ENCODE measurements at places on chromosomes 1 and 21. TPM values are rescaled to one million over a fixed set of nuclear protein-coding genes. Genes with fewer than 3 reads are reported as not detected.
A peak's percentile ranks its signal among the peaks of the same experiment; 100 is the strongest.

BTG2 gene
- 1,024 TPM for total RNA-seq

KDF1 gene
- 0.20 TPM for total RNA-seq

DNA sequence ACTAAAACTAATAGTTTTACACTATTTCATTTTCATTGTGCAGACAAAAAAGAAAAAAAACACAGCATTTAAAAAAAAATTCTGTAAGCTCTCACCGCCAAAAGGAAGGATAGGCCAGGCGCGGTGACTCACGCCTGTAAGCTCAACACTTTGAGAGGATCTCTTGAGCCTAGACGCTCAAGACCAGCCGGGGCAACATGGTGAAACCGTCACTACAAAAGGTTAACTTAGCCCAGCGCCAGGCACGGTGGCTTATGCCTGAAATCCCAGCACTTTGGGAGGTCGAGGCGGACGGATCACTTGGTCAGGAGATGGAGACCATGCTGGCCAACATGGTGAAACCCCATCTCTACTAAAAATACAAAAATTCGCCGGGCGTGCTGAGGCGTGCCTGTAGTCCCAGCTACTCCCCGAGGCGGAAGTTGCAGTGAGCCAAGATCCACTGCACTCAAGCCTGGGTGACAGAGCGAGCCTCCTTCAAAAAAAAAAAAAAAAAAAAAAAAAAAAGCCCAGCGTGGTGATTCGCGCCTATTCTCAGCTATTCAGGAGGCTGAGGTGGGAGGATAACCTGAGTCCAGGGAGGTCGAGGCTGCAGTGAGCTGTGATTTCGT, 14.3 kb upstream of the SPEN start:
- DNase-seq: peak; percentile 77

GRCh38 chr1:36328713-36329112, 5.3 kb upstream of the EVA1B start:
- no peak for DNase-seq

DNA sequence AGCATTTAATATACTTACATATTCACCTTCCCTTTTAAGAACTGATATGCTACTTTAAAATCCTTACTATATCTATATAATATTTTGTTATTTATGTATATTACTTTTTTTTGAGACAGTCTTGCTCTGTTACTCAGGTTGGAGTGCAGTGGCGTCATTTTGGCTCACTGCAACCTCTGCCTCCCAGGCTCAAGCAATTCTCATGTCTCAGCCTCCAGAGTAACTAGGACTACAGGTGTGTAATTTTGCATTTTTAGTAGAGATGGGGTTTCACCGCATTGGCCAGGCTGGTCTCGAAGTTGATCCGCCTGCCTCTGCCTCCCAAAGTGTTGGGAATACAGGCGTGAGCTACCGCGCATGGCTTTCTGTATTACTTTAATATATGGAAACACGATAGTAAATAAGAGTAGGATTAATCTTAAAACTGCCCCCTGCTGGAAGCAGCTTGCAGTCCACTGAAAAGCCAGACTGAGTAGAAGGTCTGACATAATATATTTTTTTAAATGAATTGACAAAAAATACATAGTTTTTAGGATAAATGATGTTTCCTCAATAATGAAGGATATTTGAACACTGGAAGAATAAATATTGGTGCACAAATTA, 24.4 kb downstream of the RCAN3 start:
- no peak for DNase-seq

GRCh38 chr1:40986328-40986783, 6.9 kb downstream of the CTPS1 start:
- no peak for DNase-seq

DNA sequence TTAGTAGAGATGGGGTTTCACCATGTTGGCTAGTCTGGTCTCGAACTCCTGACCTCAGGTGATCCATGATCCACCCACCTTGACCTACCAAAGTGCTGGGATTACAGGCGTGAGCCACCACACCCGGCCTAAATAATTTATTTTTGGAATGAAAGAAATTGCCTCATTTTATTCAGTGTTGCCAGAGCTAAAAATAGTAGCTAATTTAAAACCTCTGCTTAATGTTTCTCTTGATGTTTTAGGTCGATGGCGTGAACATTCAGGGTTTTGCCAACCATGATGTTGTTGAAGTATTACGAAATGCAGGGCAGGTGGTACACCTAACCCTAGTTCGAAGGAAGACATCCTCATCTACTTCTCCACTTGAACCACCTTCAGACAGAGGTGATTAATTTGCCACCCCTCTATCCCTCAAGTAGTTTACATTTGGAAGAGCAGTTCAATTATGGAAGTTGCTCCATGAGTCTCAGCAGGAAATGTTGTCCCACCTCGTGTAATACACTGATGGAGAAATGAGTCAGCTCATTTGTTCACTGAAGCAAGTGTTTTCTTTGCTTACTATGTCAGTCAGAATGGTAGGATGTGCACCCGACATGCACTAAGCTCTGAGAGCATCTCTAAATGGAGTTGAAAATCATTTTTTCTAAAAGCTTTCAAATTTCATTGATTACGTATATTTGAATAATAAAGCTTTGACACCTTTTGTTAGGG, 54.9 kb downstream of the PATJ start:
- DNase-seq: no peak

DNA sequence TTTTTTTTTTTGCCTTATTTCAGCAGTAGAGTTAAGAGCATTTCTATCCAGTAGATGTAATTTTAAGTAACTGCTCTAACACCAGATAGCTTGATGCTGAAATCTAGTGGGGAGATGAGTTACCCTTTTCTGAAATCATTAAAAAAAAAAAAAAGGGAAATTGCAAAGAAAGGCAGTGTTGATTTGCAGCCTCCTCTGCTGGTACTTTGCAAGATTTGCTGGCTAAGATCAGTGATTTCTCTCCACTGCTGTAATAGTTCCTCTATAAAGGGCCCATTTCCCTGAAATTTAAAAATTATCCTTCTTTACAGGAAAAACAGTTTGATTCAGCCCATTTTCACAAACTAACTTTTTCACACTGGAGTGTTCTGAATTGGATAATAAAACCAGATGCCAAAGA, 120.6 kb downstream of the PTBP2 start:
- DNase-seq: no peak

Measured in natural killer cell (primary cell).